ENCODE measurements at places on chromosomes 6 and 20.

- no peak for DNase-seq
These were observed 15.6 kb upstream of the MAS1 start for GRCh38 chr6:159875194-159875593.

DNA sequence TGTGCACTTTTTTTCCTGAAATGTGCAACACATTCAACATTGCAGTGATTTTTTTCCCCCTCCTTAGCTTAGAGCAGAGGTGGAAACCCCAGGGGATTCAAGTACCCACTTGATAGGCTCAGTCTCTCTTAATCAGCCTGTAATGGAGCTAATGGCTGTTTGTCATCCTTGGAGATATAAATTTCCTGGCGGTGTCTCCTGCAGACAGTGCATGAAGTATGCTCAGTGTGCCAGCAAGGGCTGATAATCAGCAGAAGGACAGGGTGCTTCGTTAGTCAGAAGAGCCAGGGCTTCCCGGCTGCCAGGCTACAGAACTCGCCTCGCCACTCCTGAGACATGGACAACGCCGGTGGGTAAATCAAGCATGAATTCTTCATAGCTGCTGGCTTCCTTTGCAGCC, 69.8 kb upstream of the PHACTR2 start:
- no peak for DNase-seq

- DNase-seq: no peak
These were observed 25.3 kb upstream of the GPR63 start for GRCh38 chr6:96862560-96862959.

DNA sequence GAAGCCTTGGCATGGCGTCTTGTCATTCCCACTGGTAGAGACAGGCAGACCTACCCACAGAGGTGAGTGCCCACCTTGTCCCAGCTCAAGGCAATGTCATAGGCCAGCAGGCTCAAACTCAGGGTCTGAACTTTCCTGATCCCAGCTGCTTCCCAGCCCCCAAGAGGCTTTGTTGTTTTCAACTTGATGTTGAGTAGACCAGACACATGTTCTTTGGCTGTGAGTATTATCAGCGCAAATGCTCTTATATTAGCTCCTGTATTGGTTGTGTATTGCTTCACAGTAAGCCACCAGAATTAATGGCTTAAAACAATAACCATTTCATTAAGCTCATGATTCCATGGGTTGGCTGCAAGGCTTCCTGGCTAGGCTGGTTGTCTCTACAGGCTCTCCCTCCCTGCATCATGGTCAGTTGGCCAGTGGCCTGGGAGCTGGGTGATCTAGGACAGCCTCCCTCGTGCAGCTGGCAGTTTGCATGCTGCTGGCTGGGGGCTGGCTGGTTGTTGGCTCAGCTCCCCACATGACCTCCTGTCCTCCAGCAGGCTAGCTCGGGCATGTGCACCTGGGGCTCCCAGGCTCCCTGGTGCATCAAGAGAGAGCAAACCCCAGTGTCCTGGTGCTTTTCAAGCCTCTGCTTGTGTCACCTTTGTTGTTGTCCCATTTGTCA, 21.6 kb downstream of the TOX2 start:
- DNase-seq: no peak

DNA sequence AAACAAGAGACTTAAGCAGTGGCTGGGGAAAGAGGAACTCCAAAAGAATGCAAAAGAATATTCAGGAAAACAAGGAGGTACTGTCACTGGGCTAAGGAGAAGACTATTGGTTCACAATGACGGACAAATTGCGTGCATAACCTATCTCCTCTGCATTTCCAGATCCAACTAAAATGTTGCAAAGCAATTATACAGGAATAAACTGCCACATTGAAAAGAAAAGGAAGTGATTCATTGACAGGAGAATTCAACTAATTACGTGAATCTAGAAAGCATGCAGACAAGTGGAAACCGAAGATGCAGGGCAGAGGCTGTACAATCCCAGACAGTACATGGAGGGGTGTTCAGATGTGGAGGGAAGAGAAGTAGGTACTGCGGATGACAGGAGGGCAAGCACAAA, 152.8 kb upstream of the RIPOR2 start:
- no peak for DNase-seq

- DNase-seq: no peak
These were observed 220.3 kb downstream of the MAFB start for GRCh38 chr20:40468759-40469158.

Measured in GM13977 (cell line).